T-helper 2 cell (primary cell): ENCODE measurements at places on chromosomes 7 and 10.

DNA sequence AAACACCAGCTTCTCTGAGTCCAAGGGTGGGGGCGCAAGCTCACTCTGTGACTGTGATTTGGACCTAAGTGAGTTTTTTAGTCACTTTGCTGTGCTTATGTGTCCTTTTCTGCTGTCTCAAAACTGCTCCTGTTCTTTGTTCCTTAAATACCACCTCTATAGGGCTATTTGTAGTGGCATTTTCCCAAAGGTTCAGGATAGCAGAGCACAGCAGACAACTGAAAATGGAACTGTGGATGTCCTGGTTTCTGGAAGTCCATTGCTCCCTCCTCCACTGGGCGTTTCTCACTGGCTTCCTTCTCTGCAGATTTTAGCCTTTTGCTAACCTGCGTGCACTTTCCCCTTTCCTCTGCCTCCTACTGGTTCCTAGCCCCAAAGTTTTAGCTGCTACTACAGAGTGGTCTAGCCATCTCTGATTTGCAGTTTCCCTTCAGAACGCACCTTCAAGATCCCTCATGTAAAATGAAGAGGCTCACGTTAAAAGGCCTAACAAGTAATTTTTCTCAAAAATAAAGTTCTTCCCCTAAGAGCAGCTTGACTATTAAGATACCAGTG is 25.6 kb downstream of the BLVRA start:
- no peak for DNase-seq

DNA sequence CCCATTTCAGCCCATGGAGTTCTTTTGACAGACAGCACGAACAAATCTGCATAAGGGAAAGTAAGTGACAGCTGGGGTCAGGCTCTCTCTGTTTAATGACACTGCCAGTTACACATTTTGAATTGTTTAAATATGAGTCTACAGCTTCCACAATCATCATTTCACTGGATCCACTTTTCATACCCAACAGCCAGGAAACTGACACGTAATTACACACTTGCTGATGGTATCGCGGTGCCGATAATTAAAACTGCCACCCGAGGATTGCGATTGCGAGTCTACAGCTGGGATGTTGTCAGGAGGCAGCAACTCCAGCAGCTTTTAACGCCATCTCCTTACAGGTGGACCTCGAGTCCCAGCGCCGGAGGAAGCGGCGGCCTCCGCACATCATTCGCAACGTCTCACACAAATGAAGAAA is 230.8 kb upstream of the MGMT start:
- DNase-seq = no peak

DNA sequence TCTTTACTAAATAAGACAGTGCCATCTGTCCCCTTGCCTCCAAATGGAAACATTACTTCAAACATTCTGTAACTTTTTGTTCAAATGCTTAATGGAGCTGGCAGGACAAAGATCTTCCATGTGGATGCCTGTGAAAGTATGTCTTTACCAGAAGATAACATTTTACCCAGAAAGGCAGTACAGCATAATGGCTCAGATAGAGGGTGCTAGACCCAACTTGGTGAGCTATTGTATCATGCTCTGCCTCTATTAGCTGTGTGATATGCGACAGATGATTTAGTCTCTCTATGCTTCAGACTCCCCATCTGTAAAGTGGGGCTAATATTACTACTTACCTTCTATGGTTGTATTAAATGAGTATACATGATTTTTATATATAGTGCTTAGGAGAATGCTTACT is 8.8 kb upstream of the SMKR1 start:
- DNase-seq = no peak

DNA sequence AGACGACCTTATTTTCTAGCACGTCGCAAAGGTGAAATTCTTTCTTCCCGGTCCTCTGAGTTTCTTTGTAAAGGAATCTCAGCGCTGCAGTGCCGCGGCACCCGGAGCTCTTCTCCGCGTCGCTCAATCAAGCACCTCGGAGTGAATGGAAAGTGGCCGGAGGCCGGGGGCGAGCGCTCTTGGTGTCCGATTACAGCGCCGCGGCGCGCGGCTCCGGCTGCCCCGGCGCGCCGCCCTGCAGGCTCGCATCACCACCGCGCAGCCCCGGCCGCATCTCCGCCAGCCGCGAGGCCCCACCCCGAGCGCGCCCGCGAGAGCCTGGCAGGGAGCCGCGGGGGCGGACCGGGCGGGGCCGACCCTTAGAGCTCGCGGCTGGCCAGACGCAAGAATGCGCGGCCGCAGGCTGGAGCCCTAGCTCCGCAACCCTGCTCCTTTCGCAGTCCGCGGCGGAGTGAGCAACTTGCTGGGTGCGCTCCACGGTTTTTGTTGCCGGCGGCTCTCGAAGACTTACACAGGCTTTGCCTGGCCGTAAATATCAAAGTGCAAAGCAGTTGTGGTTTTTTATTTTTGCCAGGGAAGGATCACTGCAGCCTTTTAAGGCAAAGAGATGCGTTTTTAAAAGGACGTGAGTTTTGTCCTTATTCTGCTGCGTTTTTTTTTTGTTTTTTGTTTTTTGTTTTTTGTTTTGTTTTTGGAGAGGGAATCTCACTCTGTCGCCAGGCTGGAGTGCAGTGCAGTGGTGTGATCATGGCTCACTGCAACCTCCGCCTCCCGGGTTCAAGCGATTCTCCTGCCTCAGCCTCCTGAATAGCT is at the start of gene SEMA3C:
Gene SEMA3C (minus strand): TSS at position 143 of the 813 bp plus-strand sequence. CDS start 2,270 bp downstream, outside the sequence.
- DNase-seq = no peak

GRCh38 chr7:138116141-138116540 is 39.9 kb downstream of the AKR1D1 start:
- DNase-seq = no peak

GRCh38 chr10:103921248-103921647 is 3.3 kb upstream of the STN1 start:
- DNase-seq = no peak

GRCh38 chr7:117686311-117686935 is 186.8 kb downstream of the CTTNBP2 start:
- no peak for DNase-seq

- DNase-seq = no peak
Observed at GRCh38 chr7:102404005-102404861, 8.1 kb downstream of the PRKRIP1 start.

DNA sequence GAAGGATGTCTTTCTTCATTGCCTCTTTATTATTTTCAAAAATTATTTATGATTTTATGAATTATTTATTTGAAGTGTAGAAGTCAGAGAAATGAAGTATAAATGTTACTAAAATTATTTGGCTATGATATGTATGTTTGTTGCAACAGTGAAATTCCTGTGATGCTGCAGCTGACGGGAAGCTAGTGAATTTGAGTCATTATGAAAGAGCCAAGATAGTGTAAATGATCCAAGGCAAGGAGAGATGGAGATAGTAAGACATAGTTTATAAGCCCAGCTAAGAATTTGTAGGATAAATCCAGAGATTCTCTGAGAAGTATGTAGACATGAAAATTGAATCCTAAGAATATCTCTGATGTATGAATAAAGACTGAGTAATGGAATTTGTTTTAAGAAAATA is 30.8 kb downstream of the CASD1 start:
- DNase-seq = no peak

DNA sequence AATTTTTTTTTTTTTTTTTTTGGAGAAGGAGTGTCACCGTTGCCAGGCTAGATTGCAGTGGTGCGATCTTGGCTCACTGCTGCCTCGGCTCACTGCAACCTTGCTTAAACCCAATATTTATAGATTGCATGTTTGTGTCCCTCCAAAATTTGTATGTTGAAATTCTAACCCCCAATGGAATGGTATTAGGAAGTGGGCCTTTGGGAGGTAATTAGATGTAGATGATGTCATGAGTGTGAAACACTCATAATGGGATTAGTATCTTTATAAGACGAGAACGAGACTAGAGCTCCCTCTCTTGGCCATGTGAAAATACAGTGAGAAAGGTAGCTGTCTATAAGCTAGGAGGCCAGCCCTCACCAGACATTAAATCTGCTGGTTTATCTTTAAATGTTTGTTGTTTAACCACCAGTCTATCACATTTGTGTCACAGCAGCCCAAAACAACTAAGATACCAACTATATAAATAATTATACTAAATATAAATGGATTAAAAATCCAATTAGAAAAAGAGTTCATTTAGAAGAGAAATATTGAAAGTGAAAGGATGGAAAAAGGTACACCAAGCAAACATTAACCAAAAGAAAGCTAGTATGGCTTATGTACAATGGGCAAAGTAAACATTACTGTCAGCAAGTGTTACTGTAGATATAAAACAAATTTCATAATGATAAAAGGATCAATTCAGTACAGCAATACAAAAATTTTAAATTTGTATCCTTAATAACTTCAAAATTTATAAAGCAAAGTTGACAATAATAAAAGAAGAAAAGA is 9.3 kb downstream of the TCAF1 start:
- no peak for DNase-seq

DNA sequence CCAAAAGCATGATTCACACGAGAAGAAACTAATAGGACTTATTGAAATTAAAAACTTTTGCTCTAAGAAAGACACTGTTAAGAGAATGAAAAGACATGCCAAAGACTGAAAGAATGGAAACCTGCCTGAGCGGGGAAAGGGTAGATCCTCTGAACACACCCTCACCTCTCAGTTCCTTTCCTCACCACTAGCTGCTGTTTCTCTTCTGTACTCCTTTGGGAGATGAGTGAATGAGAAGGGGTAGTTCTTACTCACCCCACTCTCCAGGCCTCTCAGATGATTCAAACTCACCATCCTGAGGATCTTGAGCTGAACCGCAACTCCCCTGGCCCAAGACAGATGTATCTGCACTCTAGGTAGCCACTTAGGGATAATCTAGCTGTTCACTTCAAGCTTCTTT is 41.9 kb downstream of the IQUB start:
- DNase-seq = no peak

GRCh38 chr7:69411018-69411417 is 187.3 kb upstream of the AUTS2 start:
- no peak for DNase-seq

GRCh38 chr7:94748376-94748775 is 92.4 kb upstream of the SGCE start:
- DNase-seq = no peak

DNA sequence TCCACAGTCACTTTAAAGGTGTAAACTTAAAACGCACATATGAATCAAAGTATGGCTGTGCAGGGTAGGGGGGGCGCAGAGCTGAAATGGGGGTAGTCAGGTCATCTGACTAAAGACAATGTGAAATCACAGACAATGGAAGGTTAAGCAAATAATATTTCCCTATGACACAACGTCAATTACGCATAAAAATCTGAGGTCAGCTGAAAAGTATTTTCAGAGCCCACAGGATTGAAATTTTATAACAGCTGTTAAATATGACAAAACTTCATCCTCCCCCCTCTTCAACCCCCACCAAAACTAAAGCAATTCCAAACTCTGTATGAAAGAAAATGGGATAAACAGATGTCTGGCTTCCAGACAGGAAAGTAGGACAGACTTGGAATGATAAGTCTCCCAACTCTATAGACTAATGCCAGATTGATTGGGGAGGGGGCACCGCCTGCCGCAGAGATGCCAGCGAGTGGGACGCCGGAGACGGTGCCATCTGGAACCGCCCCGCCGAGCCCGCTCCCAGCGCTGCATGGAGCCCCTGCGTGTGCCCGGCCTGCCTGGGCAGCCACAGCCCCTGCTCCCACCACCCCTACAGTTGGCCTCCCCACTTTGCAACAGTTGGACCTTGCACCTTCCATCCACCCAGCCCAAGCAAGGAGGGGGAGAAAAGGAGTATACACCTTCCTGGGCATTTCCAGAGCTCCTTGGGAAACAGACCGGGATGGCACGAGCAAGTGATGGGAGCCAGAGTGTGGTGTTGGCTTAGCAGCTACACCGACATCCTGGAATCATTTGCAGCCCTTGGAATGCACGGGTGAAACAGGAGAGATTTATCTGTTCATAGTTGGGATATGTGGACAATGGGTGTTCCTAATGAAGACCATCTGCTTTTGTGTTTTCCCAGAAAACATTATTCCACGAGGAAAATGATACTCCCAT is 10.7 kb downstream of the EBF3 start:
- no peak for DNase-seq

- DNase-seq = peak; percentile 48
Observed at GRCh38 chr10:8331387-8331786, 276.9 kb downstream of the GATA3 start.

- no peak for DNase-seq
Observed at GRCh38 chr10:34343764-34344163, 471.3 kb downstream of the PARD3 start.

GRCh38 chr7:47327698-47328391 is 254.1 kb downstream of the TNS3 start:
- DNase-seq = no peak

- DNase-seq = no peak
Observed at GRCh38 chr7:44521347-44522095, 19.6 kb downstream of the NPC1L1 start.

GRCh38 chr7:94295850-94296249 is 98.8 kb upstream of the COL1A2 start:
- no peak for DNase-seq

DNA sequence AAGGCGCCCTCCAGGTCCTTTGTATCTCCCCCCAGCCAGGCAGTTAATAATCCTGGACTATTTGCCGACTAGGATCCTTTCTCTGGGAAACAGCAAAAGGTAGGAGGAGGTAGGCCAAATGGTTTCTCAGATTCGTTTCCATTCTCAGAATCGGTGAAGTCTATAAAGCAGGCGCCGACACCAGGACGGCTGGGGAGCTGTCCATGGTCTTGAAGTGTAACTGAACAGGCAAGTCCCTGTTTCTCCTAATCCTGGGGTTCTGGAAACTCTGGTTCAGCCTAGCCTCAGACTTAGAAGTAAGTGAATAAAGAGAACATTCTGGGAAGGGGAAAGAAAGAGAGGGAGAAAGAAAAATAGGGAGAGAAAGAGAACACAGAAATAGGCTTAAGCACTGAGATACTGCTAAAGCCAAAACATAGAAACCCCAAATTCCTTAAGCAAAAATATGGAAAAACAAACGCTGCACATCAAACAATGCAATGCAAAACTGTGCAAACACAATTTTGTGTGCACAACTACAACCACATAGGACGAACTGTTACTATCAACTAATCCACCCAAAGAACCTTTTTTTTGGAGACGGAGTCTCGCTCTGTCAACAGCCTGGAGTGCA is 11.1 kb upstream of the INA start:
- DNase-seq = no peak

GRCh38 chr10:76883596-76883995 is 754.0 kb downstream of the KCNMA1 start:
- no peak for DNase-seq

DNA sequence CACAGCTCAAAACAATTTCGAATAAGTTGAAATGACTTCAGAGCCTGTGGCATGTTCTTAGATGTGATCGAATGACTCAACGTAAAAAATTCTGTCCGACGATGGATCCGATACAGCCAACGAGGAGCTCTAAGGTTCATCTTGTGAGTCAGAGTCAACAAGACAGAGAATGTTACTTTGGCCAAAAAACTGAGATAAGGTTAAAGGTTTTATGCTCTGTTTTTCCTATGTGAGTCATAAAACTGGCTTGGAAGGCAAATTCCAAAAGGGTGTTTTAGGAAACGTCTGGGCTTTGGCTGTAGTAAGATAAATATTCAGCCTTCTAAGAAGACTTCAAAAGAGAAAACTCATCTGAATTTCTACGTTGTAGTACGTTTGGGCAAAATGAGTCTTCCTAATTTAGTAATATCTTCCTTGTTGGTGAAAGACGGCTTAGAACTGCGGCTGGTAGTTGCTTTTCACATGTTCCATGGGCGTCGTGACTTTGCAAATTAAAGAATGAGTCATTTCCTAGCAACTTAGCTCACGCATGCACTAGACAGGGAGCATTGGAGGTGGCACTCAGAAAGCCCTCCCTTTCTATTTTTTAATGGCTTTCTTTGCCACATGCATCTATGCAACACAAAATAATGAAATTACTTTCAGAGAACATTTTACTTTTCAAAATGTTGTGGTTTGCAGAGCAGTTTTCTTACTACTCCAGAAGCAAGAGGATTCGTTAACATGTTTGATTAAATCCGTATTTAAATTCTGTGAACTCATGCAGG is 28.2 kb downstream of the PFKP start:
- DNase-seq = peak; percentile 94
